Glomerular endothelial cell (primary cell): ENCODE measurements at places on chromosomes 7 and 10. TPM values are rescaled to one million over a fixed set of nuclear protein-coding genes. Genes with fewer than 3 reads are reported as not detected.

AKR1E2 gene
- 6.9 and 16.3 TPM in 2 replicates for total RNA-seq

CCL26 gene
- total RNA-seq = 0.58 TPM in 1 of 2 replicates, not detected in the other

SPOCK2 gene
- 0.41 and 3.9 TPM in 2 replicates for total RNA-seq

EBLN1 gene
- total RNA-seq = not detected in 2 replicates

PRPS1L1 gene
- not detected in 2 replicates for total RNA-seq

EMX2 gene
- total RNA-seq = 1.3 TPM in 1 of 2 replicates, not detected in the other

LRRN3 gene
- 0.05 and 0.76 TPM in 2 replicates for total RNA-seq

DNA sequence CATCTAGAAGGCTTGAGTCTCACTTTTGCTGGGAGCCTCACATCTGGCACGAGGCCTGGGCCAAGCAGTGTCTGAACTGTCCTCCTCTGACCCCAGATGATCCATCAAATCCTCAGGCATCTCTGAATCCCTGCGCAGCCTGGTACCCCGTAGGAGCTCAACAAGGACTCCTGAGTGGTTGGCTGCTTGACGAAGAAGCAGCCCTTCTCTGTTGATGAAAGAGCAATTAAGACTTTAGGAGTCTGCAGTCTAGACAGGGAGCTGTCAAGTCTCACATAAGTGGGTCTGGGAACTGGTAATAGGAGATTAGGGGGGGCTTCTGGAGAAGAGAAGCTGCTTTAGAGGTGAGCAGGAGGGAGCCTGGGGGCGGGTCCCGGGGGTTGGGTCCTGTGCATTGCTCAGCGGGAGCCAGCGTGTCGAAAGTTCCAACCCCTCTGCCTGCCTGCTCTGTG, 326.0 kb downstream of the RPS24 start:
- no peak for DNase-seq

DNA sequence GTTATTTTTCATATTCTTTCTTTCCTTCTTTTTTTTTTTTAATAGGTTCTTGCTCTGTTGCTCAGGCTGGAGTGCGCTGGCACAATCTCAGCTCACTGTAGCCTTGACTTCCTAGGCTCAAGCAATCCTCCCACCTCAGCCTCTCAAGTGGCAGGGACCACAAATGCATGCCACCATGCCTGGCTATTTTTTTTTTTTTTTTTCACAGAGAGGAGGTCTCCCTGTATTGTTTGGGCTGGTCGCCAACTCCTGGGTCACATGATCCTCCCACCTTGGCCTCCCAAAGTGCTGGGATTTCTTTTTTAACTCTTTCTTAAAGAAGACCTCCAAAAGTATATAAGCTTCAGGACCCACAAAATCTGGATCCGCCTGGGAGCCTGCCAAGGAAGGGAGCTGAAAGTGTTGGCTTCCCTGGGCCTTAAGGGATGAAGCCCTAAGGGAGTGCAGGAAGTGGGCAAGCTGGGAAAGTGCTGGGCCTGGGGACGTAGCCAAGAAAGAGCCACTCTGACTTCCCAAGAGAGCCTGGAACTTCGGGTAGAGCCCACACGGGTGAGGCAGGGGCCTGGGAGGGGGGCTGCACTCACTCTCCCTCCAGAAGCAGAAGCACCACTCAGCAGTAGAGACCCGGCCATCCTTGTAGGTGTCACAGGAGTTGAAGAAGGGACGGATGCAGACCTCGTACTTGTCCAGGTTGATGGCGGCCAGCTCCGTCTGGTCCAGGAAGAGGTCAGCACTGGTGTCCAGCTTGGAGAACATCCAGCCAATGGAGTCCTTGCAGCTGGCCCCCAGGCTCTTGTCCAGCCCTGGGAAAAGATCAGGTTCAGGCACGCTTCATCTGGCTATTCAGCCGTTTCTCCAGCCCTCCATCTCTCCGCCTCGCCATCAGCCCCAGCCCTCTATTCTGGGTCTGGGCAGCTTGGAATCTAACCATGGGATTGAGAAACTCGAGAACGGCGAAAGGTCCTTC, 21.8 kb downstream of the SPOCK2 start:
- no peak for DNase-seq

DNA sequence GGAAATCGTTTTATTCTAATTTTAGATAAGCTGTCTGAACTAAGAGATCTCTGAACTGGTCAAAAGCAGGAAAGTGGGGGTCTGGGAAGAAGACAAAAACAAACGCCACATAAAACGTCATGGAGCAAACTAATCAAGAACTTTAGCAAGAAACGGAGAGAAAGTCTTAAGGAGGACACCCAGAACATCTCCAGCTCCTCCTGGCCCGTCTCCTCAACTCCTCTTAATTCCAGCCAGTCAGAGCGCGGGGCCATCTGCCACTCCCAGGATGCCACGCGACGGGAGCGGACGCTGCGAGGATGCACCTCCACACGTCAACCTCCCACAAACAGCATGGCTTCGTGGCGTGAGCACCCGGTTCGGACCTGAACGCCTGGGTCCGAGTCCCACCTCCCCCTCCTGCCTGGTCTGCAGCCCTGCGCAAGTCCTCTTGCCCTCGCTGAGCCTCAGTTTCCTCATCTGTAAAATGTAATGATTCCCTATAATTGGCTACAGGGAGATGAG, 598 bp downstream of the MMS19 start:
- no peak for DNase-seq

GRCh38 chr7:128203710-128204214, 37.3 kb upstream of the LEP start:
- DNase-seq = no peak

DNA sequence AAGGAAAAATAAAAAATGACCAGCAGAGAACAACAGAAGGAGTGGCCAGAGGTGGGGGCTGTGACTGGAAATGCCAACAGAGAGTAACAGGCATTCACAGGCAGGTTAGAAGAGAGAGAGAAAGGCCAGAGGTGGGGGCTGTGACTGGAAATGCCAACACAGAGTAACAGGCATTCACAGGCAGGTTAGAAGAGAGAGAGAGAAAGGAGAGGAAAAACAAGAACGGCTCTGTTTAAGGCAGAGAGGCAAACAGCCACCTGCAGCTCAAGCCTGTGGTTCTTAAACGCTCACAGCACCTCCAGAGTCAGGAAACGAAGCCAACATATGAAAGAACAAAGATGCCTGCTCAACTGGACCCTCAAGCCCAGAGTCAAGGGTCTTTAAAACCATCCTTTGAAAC, 39.5 kb upstream of the DGKI start:
- DNase-seq = no peak

DNA sequence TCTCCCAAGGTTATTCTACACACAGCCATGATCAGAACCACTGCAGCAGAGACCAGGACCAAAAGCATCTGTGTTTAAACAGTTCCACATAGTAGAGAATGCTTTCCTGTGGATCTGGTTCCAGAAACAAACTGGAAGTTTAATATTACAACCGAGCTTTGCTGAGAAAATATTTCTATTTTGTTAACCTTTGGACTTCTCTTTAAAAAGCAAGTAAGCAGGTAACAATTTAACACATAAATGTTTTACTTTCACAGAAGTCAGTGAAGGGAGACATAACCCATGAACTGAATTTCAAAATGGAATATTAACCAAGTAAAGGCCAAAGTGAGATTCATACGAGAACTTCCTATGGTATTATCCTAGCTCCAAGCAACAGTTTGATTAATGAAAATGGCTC, 98.6 kb upstream of the PHYHIPL start:
- no peak for DNase-seq

- DNase-seq = no peak
Measured at GRCh38 chr10:60662917-60663614, 115.2 kb upstream of the CDK1 start.

DNA sequence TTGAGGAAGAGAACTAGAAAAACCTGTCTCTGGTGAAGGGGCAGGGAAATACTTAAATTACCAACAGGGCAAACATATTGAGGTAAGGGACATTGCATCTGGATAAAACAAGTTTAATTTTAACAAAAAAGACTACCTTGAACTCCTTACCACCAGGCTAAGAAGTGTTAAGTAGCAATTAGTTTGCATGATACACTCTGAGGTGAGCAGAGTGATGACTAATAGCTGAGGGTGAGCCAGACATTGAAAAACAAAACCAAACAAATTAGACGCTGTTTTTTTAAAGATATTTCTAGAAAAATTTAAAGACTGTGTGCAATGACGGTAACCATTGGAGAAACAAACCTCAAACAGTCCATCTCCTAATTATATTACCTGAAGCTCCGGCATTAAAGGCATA, 105.9 kb downstream of the ANKRD7 start:
- no peak for DNase-seq

- DNase-seq = no peak
Measured at GRCh38 chr10:47090903-47091302, 179.7 kb downstream of the PTPN20 start.

DNA sequence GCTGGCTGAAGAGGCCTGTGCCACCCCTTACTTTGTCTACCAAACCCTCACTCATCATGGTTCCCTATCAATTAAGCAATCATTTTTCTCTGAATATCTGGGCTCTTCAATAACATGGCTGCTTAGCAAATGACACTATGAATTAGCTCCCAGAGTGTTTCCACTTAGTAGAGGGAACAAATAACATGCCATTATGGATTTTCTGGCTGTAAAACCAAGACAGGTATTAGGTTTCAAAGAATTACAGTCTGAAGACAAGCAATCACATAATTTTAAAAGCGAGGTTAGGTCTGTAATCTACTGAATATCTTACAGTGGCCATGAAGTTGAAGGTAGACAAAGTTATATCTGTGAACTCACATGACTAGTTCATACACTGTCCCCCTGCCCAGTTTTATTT, 220.8 kb upstream of the PHYHIPL start:
- DNase-seq = no peak

- no peak for DNase-seq
Measured at GRCh38 chr7:25124465-25125136, 459 bp downstream of the CYCS start.

- DNase-seq = no peak
Measured at GRCh38 chr10:70535001-70535400, 56.4 kb downstream of the PALD1 start.

- no peak for DNase-seq
Measured at GRCh38 chr7:70994176-70994575, 137.8 kb upstream of the GALNT17 start.

DNA sequence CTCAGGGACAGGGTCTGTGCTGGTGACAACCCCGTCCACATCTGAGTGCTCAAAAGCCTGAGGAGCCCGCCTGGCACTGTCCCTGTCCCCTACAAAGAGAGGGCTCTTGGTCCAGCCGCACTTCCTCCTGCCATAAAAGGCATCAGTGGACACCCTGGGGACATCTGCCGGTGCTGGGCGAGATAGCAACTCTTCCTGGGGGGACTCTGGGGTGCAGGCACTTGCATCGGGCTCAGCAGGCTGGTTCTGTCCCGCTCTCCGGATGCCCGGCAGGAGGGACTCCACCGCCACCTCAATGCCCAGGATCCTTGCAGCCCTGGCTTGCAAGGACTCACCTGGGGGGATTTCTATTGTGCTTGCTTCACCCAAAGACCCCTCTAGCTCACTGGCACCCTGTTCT, 32.8 kb downstream of the JCAD start:
- DNase-seq = no peak

GRCh38 chr10:88849234-88849633, 2.4 kb downstream of the ANKRD22 start:
- DNase-seq = no peak

- no peak for DNase-seq
Measured at GRCh38 chr10:23585666-23586065, 146.8 kb downstream of the OTUD1 start.

GRCh38 chr10:128087884-128088709, 38.1 kb downstream of the MKI67 start:
- DNase-seq = no peak

DNA sequence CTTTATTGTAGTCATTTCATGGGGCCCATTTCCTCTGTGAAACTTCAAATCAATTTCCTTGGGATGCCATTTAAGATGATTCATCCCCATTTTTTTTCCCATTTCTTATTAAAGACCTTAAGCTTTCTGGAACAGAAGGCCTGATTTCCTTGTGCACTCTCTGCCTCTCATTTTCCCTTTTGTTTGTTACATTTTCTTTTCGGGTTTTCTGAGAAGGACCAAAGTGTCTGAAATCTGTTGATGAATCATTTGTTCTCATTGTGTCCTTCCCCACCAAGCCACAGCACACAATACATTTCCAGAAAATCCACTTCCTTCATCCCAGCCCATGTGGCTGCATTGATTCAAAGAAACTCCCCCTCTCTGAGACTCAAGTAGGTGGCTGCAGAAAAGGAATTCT, 372.4 kb downstream of the SFMBT2 start:
- DNase-seq = no peak

DNA sequence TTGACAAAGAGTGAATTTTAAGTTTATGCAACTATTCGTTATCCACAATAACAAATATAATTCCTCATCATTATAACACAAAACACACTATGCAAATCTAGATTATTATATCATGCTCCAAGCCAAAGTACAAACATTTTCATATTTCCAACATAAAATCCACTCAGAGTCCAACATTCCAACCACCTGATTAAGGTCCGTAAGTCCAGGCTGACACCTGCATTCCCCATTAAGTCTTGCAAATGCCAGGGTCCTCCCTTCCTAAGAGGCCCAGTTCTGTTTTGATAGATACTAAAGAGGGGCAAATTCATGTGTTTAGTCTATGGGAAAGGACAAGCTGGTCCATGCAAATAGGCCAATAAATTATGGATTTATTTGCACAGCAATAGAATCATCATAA, 206.1 kb downstream of the POU6F2 start:
- no peak for DNase-seq

DNA sequence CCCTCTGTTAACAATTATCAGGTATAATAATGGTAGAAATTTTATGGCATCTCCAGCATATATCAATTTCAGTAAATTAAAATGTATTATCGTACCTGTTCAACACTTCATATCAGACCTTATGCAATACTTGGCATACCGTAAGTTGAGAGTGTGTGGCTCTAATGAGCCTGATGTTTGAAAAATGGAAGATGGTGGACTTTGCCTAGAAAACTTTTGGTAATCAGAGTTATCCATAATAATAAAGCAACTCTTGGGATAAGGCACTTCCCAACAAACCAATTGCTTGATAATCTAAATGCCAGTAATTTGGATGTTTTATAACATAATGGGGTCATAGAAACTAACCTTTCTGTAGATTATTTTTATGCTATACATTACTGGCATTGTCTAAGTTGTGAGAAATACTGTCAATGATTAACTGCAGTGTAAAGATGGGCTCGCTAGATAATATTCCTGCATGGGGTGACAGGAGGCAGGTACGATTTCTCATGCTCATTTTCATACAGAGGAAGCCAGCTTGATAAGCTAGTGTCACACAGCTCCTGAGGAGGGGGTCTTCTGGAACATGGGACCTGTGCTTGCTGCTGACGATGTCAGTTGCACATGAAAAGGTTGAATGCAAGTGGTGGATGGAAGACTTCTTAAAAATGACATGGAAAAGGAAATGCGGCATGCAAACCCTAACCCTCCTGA, 27.8 kb upstream of the DMBT1 start:
- no peak for DNase-seq

GRCh38 chr7:77525231-77525630, 11.9 kb upstream of the PTPN12 start:
- DNase-seq = no peak
